Stimulated activated CD8-positive, alpha-beta memory T cell treated with anti-CD3 and anti-CD28 coated beads, Interleukin-2, amount 100 ng/mL, for 1 hour (primary cell): ENCODE measurements at places on chromosomes 4 and X.

- DNase-seq: no peak
Observed at GRCh38 chrX:39819921-39820849, 277.6 kb downstream of the BCOR start.

DNA sequence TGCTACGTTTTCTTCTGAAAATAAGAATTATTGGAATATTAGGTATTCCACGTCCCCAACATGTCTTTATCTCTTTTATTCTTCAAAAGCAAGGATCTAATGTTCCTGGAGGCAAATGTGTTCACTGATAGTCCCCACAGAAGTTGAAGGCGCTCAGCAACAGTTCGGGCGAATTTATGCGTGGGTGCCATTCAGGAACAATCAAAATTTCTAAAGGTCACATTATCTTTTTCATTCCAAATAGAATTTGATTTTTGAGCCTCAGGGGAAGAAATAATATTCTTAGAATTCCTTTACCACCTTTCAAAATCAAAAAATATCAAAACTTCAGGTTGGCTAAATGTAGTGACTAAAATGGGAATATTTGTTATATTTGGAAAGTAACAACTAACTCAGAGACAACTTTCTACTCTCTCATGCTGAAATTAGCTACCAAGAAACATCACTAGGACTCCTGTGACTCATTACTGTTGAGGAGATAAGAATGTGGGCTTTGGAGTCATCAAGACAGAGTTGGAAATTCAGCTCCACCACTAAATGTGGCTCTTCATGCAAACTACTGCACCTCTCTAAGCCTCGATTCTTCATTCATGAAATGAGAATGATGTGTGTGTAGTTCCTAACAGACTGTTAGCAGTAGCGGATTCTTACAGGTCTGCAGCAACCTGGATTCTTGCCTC, 72.3 kb upstream of the KIT start:
- DNase-seq: no peak

DNA sequence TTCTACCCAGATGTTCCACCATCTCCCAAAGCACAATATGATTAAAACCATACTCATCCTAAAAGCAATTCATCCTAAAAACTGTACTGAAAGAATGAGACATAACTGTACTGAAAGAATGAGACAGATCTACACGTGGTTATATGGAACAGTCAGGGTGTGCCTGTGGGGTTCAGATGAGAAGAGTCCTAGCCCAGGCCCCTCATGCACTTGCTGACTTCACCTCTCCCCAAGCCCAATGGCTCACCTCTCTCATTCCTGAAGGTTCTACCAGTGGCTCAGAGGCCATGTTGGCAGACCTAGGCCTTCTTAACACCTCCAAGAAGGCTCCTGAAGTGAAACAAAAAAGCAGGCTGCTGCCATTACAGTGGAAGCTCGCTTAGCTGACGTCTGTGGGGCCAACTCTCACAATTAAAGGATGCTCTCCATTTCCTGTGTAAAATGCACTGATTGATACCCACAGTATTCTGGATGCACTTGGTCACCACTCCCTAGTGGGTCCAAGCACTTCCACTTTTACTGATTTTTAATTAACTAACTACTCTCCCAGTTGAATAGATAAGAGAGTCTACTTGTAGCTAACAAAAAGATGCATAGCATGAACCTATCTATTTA, 3.8 kb downstream of the PLAC1 start:
- no peak for DNase-seq

GRCh38 chr4:151766691-151767090, 5.9 kb upstream of the GATB start:
- no peak for DNase-seq

- no peak for DNase-seq
Observed at GRCh38 chrX:68443155-68443868, 10.0 kb upstream of the OPHN1 start.

DNA sequence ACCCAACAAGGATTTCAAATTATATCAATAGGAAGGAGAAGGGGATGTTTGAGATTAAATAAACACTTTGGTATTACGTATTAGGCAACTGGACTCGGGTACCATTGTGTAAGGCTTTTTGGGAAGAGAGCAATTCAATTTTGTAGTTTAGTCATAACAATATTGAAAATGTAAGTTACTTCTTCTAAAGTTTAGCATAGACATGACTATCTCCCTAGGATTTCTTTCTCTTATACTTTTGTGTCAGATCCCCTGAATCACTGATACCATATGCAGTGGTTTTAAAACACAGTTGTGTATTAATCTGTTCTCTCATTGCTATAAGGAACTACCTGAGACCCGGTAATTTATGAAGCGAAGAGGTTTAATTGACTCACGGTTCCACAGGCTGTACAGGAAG, 123.8 kb upstream of the FAM9C start:
- DNase-seq: no peak

- DNase-seq: no peak
Observed at GRCh38 chrX:19373351-19373891, 29.7 kb downstream of the PDHA1 start.

DNA sequence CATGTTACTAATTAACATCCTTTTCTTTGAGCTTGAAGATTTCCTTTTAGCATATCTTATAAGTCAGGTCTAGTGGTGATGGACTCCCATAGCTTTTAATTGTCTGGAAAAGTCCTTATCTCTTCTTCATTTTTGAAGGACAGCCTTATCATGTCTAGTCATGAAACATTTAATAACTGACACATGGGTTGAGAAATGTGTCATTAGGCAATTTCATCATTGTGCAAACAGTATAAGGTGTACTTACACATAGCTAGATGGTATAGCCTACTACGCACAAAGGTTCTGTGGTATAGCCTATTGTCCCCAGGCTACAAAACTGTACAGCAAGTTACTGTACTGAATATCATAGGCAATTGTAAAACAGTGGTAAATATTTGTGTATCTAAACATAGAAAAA, 34.5 kb upstream of the ALG13 start:
- no peak for DNase-seq

GRCh38 chr4:184420881-184421416, 53.4 kb downstream of the IRF2 start:
- DNase-seq: no peak

- no peak for DNase-seq
Observed at GRCh38 chrX:20218836-20219505, 47.7 kb downstream of the RPS6KA3 start.

- no peak for DNase-seq
Observed at GRCh38 chrX:132068405-132068804, 45.3 kb downstream of the STK26 start.

- DNase-seq: no peak
Observed at GRCh38 chr4:103207673-103208072, 9.5 kb upstream of the CENPE start.

DNA sequence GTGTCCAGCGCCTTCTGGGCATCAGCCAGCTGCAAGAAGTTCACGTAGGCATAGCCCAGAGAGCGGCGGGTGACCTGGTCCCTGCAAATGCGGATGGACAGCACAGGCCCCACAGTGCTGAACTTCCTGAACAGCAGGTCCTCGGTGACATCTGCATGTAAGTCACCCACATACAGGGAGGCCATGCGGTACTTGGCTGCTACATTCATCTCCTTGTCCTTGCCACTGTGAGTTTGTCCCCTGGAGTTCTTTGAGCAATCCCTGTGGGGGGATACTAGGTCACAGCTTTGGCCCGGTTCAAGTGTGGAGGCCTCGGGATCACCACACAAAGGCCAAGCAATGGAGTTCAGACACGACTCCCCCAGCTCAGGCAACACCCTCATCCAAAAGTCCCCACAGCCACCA, 776 bp downstream of the PABPC4L start:
- DNase-seq: no peak

- DNase-seq: no peak
Observed at GRCh38 chr4:183140911-183141320, 41.9 kb downstream of the WWC2 start.

GRCh38 chr4:150217192-150217591, 138.9 kb downstream of the DCLK2 start:
- DNase-seq: no peak

DNA sequence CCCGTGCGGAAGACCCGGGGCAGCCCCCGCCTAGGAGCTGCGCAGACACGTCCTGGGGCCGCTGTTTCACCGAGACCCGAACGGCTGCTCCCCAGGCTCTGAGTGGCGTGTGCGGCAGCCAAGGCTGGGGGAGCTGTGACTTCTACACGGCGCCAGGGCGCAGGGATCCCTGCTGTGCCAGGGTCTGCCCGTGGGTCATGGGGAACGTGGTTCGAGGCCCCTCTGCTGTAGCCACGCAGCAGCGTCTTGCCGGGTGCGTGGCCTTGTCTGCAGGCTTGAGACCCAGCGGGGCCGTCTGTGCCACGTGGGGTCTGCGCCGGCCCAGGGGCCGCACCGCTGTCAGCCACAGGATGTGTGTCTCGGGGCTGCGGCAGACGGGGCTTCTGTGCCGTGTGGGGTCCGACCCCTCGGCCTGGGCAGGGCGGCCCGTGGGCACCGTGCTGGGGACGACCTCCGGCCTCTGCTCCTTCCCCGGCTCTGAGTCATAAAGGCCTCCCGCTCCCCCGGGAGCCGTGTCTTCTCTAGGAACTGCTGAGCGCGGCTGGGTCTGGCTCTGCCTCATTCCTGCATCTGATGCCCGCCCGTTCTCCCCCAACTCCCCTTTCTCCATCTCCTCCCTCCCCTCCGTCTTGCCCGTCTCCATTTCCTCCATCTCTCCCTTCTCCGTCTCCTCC, 12.7 kb upstream of the GTPBP6 start:
- DNase-seq: no peak

GRCh38 chr4:69025191-69025998, 70.9 kb upstream of the UGT2B7 start:
- DNase-seq: no peak

DNA sequence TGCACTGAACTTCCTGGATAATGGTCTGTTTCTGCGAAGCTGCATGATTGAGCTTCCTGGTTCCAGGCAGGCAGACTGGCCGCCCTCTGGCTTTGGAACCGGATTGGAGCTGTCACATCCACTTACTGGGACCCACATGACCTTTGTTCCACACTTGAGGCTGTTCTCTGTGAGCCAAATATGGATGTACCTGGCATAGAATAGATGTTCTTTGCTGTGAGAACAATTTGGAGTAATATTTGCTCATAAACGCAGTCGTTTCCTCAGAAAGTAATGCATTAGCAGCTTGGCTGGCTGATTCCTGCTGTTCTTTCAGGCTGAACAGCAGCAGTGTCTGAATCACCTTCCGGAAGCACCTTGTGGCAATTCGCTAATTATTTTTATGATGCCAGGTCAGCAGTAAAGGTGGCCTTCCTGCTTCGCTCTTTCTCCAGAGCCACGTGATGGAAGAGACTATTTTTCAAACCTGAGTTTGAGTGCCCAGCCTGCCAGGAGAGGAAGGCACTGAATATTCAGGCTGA, 78.1 kb upstream of the BOD1L1 start:
- no peak for DNase-seq

DNA sequence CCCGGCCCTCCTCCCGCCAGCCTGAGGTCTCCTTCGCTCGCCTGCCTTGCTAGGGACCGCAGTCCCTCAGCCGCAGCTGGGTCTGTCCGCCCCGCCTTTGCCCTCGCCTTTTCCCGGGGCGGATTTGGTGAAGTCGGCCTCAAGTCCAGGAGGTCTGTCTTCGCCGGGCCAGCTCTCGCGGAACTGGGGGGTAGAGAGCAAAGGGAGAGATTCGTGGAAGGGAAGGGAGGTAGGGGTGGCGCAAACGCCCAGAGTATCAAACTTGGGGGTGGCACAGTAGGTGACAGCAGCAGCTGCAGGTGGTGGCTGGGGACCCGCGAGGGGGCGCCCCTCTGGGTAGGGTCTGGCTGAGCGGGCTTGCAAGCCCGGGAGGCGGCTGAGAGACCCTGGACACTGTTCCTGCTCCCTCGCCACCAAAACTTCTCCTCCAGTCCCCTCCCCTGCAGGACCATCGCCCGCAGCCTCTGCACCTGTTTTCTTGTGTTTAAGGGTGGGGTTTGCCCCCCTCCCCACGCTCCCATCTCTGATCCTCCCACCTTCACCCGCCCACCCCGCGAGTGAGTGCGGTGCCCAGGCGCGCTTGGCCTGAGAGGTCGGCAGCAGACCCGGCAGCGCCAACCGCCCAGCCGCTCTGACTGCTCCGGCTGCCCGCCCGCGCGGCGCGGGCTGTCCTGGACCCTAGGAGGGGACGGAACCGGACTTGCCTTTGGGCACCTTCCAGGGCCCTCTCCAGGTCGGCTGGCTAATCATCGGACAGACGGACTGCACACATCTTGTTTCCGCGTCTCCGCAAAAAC, at the start of gene NPY2R:
TSS of gene NPY2R (plus strand) at position 379 of the 797 bp plus-strand sequence. CDS start 5,304 bp downstream, outside the sequence.
- no peak for DNase-seq

GRCh38 chr4:14315129-14315528, 687.2 kb upstream of the CPEB2 start:
- DNase-seq: no peak

GRCh38 chrX:9681011-9681410, 84.6 kb downstream of the GPR143 start:
- DNase-seq: no peak

GRCh38 chrX:131671735-131672134, 127.9 kb downstream of the OR13H1 start:
- no peak for DNase-seq

GRCh38 chrX:136048446-136048845, 63.2 kb downstream of the SLC9A6 start:
- DNase-seq: no peak

DNA sequence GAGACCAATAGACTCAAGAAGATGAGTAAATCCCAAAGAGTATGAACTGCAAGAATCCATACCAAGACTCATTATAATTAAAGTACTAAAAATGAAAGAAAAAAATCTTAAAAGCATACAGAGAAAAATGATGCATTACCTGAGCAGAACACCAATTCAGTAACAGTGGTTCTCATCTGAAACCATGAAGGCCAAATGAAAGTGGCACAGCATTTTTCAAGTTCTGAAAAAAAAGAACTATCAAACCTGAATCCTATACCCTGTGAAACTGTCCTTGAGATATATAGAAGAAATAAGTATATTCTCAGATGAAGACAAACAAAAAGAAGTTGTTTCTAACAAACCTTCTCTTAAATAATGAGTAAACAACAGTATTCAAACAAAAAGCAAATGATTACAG, 39.6 kb upstream of the TMPRSS11A start:
- no peak for DNase-seq

DNA sequence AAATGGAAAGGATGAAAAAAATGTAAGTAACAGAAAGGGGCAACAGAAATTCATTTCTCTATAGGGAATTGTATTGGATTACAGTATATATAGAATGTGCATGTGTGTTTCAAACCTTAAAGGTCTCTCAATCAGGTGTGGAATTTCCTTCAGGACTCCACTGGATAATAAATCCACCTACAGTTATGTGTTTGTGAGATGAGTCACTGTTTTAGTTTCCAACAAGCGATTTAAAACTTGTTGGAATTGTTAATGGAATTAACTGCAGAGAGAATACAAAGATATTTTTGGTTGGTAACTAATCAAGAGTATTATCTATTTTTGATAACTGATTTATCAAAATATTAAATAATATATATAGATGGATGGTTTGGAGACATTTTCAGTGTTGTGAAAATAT, 32.8 kb downstream of the CEP44 start:
- DNase-seq: no peak

GRCh38 chr4:120964596-120964995, 42.1 kb upstream of the PRDM5 start:
- DNase-seq: no peak

DNA sequence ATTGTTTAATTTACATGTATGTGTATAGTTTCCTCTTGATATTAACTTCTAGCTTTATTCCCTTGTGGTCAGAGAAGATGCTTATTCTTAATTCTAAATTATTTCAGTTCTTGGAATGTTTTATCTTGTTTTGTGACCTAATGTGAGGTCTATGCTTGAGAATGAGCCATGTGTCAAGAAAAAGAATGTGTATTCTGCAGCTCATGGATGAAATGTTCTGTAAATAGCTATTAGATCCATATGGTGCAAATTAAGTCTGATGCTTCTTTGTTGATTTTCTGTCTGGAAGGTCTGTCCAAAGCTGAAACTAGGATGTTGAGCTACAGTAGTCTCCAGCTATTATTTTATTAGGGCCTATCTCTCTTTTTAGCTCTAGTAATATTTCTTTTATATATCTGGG, 187.3 kb upstream of the RASGEF1B start:
- no peak for DNase-seq
